ENCODE measurements at places on chromosomes 16 and 17.

- DNase-seq: no peak
Measured at GRCh38 chr16:52613508-52613907, 66.6 kb upstream of the TOX3 start.

- DNase-seq: no peak
Measured at GRCh38 chr16:47851146-47851545, 304.6 kb downstream of the ABCC12 start.

DNA sequence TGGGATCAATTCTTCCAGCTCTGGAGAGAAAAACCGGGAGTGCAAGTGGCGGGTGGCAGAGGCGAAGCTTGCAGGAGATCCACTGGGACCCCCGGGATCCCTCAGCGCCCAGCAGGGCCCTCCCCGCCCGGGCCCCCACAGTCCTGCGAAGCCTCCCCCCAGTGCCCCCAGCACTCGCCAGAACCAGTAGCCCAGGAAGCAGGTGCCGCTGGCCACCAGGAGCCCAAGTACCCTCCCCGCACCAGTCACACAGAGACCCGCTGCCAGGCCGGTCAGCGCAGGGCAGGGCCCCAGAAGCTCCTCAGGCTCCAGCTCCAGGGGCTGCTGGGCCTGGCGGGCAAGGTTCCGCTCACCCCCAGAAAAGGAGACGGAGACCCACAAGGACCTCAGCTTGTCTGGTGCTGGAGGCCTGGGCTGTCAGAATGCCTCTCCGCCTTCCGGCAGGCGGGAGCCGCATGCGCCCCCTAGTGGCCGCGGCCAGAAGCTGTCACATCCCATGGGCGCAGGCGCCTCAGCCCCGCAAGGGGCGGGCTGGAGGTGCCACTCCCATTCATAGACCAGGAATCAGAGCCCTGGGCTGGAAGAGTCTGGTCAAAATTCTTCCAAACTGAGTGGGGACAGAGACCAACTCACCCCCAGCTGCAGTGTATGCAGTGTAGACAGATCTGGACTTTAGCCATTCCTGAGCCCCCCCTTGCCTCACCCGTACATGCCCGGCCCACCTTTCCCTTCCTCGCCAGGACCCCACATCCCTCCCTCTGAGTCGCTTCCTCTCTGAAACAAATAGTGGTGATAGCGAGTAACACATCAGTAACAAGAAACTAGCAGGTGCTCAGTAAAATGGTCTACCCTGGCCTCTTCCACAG, 1002.3 kb downstream of the KCNJ18 start:
- no peak for DNase-seq

GRCh38 chr16:81366316-81366932, 51.7 kb downstream of the GAN start:
- peak; percentile 33 for DNase-seq

DNA sequence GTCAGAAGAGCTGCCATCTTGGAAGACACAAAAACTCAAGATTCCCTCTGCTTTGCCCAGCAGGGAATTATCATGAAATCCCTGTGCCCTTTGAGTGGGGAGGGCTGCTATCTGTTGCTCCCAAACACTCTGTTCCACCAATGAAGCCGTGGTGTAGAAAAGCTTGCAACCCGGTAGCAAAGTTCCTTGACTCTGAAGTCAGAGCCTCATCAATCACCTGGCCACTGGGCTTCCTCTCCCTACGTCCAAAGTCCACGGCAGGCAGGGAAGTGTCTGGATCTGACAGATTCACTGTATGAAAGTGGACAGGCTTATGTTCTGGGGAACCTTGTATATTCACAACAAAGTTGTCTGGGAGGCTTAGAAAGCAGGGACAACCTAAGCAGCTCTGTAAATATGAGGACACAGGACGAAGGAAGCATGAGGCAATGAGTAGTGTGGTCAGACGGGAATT, 343.3 kb downstream of the SLC39A11 start:
- no peak for DNase-seq

All from skin of body (tissue), 3 donors.